Ovary (tissue), 10 donors: ENCODE measurements at places on chromosomes 1 and 21. TPM values are rescaled to one million over a fixed set of nuclear protein-coding genes. Genes with fewer than 3 reads are reported as not detected.

DNA sequence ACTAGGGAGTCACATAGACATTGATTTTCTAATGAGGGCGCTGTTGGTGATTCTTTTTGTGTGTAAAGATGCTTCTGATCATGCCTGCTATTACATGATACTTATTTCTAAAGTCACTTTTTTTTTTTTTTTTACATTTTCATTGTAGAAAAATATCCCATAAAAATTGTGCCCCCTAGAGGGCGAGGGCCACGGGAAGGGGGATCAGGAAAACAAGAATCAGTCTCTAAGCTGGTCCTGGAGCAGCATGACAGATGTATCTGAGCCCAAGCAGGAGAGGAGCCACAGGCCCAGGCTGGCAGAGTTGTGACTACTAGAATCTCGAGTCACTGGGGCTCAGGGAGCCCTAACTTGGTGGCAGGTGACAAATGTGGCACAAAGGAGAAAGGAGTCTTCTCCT is 28.1 kb downstream of the ZSCAN20 start:
- no peak for DNase-seq

DNA sequence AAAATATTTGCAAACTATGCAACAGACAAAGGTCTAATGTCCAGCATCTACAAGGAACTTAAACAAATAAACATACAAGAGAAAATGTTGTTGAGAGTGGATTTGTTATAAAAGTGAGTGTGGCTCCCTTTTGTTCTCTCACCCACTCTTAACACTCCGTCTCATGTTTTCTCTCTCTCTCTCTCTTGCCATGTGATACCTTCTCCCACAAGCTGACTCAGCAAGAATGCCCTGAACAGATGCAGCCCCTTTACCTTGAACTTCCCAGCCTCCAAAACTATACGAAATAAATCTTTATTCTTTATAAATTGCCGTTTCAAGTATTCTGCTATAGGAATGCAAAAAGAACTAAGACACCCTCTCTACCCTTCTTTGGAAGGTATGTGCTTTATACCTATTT is 234.1 kb downstream of the ADGRL2 start:
- no peak for DNase-seq

GRCh38 chr1:78224861-78225552 is 179.2 kb downstream of the GIPC2 start:
- DNase-seq: no peak

GRCh38 chr21:29737186-29737585 is 202.6 kb downstream of the GRIK1 start:
- no peak for DNase-seq

Gene CD1B
- total RNA-seq: not detected

Gene GNAI3
- 6.0 TPM for total RNA-seq

- DNase-seq: peak; percentile 67
Observed at GRCh38 chr1:230713915-230714764, at the start of gene AGT. TSS of gene AGT (minus strand) at chr1:230714122. CDS start at chr1:230710823, 3,299 bp downstream.

Gene ZNF678
- 11.8 TPM for total RNA-seq

Gene SELENOF
- 234 TPM for total RNA-seq

DNA sequence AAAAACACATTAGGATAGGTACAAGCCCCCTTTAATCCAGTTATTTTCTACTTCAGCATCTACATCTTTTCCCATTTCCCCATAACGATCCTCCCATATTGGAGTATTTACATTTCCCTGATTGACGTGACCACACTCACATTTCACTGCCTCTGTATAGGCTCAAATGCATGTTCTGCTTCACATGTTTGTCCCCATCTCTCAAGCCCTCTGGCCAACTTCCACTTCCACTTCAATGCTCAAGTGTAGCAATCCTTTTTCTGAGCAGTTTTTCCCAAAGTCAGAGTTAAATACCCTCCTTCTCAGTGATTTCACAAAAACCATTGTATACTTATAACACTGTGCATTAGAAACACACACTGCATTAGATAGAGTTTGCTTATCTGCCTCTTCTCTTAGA is 61.8 kb upstream of the TTLL7 start:
- DNase-seq: no peak

Gene MATN1
- total RNA-seq: 0.34 TPM

Gene GJC2
- total RNA-seq: 8.9 TPM

DNA sequence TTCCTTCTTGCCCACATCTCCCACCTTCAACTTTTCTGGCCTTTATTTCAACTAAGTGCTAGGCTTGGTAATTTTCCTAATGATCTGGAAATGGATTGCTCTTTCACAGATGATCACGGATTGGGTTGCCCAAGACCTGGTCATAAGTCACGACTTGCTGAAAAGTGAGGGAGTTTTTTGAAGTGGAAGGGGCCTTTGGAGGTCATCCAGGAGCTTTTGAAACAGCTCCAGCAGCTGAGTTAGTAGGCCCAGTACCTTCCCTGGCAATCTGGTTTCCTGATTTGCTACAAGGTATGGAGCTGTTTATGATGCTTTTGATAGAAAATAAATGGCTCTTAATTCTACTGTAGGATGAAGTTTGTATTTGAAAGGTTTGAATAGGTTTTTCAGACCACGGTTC is 20.4 kb downstream of the GREM2 start:
- DNase-seq: no peak

DNA sequence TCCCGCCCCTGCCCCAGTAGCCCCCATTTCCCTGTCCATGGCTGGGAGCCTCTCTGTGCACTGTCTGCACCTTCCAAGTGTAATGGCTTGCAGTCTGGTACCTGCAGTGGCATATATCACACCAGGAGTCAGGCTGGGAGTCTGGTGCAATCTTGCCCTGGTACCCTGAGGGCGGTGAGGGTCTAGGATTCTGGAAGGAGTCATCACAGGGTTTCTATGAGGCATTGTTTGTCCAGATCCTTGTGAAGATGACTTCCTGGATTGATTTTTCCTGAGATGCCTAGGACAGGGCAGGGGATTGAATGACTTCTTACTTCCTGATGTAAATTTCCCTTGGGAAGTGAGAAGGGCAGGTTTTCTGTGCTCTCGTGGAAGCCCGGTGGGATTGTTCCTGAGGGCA is 5.9 kb upstream of the PKP1 start:
- no peak for DNase-seq

Gene TEDDM1
- not detected for total RNA-seq

- no peak for DNase-seq
Observed at GRCh38 chr21:36759348-36760083, 60.6 kb downstream of the SIM2 start.

DNA sequence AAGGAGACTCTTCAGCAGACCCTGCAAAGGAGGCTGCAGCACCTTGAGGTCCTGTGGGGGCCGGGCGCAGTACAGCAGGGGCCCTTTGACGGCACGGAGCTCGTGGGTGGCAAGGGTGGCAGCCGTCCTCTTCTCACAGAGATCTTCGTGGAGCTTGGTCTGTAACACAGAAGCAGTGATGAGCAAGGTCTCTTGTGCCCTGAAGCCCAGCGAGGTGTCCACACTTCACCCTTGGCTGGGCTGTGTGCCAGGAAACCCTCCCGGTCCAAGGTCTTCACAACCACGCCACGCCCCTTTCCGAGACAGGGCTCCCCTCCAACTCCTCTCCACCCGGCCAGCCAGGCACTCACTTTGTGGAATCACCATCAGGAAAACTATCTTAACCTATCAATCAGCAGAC is 11.3 kb downstream of the LRRC47 start:
- DNase-seq: peak; percentile 51

GRCh38 chr1:97145321-97145956 is 423.9 kb downstream of the PTBP2 start:
- DNase-seq: no peak

Gene ARHGAP30
- 1.7 TPM for total RNA-seq

DNA sequence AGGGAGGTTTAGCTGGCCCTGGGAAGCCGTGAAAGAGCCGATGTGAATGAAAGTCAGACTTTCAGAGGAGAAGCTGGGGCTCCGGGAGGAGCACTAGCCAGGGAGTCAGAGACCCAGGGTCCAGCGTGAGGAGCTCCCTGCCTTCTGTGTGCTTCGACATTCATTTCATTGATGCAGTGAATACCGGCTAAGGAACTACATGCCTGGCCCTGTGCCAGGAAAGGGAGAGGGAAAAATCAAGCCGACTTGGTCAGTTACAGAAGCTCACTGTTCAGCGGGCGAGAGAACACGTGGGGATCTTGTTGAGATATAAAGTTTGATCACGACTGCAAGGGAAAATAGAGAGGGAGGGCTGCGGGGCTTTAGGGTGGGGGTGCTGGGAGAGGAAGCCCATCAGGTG is 76.7 kb upstream of the RUNX3 start:
- DNase-seq: peak; percentile 23

- DNase-seq: no peak
Observed at GRCh38 chr21:43892334-43892733, 27.3 kb downstream of the AGPAT3 start.

GRCh38 chr1:19311931-19312781 is at the start of the genes AKR7A2 and SLC66A1:
TSS of gene AKR7A2 (minus strand) at chr1:19312144. CDS start at chr1:19312124, 20 bp downstream.
TSS of gene SLC66A1 (plus strand) at chr1:19312326. CDS start at chr1:19317678, 5,352 bp downstream.
- peak; percentile 93 for DNase-seq

Gene POU2F1
- total RNA-seq: 24.6 TPM

Gene ATAD3C
- total RNA-seq: 3.6 TPM

Gene TAS1R1
- total RNA-seq: 0.33 TPM

Gene C1orf185
- total RNA-seq: not detected

DNA sequence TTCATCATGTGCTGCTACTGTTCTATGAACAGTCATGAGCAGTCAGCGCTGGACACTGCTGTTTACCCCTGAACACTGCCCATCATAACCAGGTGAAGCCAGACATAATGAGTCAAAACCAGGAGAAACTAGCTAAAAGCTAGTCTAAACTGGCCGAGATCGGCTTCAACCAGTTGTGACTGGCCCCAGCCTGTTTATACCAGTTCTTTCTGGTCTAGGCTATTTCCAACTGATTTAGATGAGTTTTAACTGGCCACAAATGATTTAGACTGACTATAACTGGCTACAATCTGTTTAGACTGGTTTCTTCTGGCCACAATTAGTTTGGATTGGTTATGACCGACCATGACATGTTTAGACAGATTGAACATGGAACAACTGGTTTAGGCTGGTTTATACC is 348.3 kb upstream of the CAMK1G start:
- no peak for DNase-seq

Gene FAM177B
- not detected for total RNA-seq

Gene FOXD2
- 0.10 TPM for total RNA-seq

GRCh38 chr21:21295303-21295702 is 297.1 kb downstream of the NCAM2 start:
- DNase-seq: no peak

GRCh38 chr1:6592865-6593593 is 9.6 kb downstream of the KLHL21 start:
- no peak for DNase-seq

- no peak for DNase-seq
Observed at GRCh38 chr1:182713492-182713891, 29.1 kb upstream of the RGS8 start.

- DNase-seq: no peak
Observed at GRCh38 chr1:162984699-162985098, 84.5 kb upstream of the RGS4 start.

- no peak for DNase-seq
Observed at GRCh38 chr1:1892763-1893120, 1.9 kb upstream of the GNB1 start.

DNA sequence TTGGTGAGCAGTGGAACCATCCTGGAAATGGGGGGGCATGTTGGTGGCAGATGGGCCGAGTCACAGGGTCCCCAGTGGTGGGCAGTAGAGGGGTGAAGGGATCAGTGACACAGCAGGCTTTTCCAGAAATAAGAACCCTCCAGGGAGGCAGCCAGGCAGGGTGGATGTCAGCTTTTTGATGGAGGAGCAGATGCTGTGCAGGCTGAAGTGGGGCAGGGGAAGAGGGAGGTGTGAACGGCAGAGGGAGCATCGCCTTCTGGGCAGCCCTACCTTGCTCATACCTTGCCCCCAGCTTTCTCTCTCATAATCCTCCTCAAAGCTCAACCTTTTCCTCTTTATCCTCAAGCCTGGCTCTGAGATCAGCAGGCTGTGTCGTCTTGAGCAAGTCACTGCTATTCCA is 131.8 kb upstream of the IPO9 start:
- no peak for DNase-seq

Gene SCNM1
- total RNA-seq: 27.4 TPM

DNA sequence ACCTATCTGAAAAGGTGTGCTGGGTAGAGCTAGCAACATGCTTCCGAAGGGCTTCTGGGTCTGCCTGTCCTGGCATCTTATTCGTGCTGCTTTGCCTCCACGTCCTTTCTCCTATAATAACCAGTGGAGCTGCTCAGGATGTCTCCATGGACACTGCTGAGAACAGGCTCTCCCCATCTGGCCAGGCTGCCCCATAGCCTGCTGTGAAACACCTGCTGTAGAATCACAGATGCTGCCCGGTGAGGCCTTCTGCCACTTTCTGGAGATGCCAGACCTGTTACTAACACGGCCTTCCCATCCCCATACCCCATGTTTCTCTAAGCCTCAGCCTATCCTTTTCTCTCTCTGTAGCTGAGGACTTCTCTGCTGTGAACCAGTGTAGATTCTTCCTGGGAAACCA is 120.5 kb downstream of the IER5 start:
- no peak for DNase-seq

DNA sequence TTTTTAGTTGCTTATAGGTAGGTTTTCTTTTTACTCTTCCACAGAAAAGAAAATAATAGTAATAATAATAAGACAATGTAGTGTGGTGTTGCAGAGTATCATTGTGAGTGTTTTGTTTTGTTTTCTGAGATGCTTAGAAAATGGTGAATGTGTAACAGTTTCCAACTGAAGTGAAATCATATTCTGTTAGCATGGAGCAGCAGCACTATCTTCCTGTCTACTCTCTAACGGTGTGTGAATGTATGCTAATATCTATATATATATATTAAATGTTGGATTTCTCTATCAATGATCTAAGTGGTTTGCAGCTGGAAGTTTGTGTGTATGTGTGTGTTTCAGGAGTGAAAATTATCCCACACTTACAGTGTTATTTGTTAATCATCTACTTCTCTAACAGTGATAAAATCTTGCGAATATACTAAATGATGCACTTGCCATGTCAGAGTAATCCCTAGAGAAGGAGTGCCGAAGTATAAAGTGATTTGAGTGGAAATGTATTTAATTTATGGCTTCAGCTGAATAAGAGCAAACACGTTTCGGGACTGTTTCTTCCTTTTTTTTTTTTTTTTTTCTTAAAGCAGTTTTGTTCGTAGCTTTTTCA is 377 bp downstream of the SAMD13 start:
- DNase-seq: no peak

Gene LEFTY2
- 21.4 TPM for total RNA-seq

- peak; percentile 68 for DNase-seq
Observed at GRCh38 chr1:10685808-10686403, 110.5 kb downstream of the CASZ1 start.

DNA sequence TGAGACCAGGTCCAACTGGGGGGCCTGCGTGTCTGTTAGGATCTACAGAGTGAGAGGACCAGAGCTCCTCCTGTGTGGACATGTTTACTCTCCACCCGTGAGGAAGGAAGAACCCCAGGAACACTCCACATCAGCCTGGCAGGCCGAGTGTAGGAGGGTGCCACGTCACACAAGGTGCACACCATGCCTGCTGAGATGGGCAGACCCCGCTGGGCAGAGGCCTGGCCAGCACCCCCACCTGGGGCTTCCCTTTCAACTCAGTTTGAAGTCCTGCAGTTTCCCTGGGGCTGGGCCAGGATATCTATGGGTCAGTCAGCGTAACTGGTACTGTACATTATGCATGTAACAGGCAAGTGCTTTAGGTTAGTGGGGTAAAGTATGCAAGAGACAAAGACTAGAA is 30.1 kb upstream of the PCBP3 start:
- DNase-seq: no peak

Gene LCE1E
- not detected for total RNA-seq

- no peak for DNase-seq
Observed at GRCh38 chr1:230124186-230125128, 57.4 kb downstream of the GALNT2 start.

Gene OR2T35
- not detected for total RNA-seq
